Activated T-cell treated with anti-CD3 and anti-CD28 coated beads, Interleukin-2, amount 50 U/mL, for 4 hours (primary cell): ENCODE measurements at places on chromosomes 16 and 17.

- no peak for DNase-seq
These were observed 27.0 kb downstream of the RSL1D1 start for GRCh38 chr16:11824362-11824761.

DNA sequence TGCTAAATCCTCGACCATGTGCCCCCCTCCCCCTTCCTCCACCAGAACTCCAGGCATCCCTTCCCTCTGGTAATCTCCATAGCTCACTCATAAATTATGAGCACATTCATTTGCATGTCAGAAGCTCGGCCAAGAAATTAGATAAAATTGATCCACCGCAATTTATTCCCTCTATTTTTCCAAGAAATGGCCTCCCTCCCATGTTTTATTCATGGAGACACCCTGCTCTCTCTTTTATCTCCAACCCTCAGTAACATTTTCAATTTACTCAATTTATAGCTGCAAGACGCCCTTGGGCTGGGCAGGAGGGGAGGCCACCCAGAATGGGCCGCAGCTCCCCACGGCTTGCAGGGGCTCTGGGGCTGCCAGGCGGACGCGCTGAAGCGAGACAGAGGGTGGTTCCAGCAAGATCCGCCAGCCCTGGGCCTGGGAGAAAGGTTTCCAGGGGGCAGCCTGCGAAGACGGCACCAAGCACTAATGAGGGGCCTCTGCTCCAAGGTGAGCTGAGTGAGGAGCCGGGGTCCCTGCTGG is 54.7 kb upstream of the ZNF423 start:
- DNase-seq: no peak

- DNase-seq: no peak
These were observed 159.5 kb downstream of the MSI2 start for GRCh38 chr17:57415751-57416207.

GRCh38 chr17:29012535-29012934 is 6.7 kb upstream of the SEZ6 start:
- DNase-seq: no peak

GRCh38 chr16:66512272-66513110 is 37.4 kb downstream of the TK2 start:
- DNase-seq: no peak

DNA sequence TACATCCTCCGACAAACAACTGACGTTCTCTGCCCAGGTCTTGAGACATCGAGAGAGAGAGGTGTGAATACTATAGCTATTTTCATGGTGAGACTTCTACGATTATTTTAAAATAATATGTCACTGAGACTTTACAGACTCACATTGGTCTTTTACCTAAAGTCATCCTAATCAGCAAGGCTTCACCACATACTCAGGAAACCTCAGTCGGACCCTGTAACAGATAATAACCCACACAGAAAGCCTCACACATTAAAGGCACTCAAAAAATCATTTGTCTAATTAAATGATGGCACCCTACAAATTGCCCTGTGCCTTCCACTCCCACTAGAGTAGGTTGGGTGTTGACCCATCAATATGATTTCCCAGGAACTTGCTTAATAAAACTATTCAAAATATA is 19.8 kb upstream of the SLC39A11 start:
- DNase-seq: no peak

DNA sequence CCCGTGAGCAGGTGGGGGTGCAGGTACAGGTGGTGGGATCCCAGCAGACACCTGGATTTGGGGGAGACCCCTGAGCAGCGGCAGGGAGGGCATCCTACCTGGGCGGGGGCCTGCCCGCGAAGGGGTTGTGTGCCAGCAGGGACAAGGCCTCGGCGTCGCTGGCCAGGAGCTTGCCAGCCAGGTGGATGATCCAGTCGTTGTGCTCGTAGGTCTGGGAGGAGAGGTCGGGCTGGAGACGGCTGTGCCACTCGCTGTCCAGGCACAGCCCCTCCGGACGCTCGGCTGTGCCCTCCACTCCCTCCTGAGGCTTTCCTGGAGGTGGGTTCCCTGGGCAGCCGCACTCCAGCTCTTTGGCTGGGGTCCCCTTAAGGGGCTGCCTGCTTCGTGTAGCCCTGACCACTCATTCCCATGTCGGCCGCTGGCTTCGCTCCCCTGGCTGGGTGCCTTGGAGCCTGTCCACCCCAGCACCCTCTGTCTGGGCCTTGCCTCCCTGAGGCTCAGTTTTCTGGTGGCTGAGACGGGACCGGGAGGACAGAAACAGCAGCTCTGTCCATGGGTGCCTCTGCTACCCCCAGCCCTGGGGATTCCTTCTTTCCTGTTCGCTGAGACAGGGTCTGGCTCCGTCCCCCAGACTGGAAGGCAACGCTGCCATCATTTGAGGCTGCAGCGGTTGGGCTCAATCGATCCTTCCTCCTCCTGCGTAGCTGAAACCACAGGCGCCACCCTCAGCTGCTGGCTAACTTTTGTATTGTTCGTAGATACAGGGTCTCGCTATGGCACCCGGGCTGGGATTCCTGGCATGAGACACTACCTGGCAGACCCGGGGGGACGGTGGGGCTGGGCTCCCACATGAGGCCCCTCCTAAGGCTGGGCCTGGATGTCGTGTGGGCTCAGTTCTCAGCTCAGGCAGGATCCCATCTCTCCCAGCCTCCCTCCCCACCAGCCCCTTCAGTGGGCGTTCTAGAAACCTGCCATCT is 68.6 kb upstream of the GNG13 start:
- no peak for DNase-seq

DNA sequence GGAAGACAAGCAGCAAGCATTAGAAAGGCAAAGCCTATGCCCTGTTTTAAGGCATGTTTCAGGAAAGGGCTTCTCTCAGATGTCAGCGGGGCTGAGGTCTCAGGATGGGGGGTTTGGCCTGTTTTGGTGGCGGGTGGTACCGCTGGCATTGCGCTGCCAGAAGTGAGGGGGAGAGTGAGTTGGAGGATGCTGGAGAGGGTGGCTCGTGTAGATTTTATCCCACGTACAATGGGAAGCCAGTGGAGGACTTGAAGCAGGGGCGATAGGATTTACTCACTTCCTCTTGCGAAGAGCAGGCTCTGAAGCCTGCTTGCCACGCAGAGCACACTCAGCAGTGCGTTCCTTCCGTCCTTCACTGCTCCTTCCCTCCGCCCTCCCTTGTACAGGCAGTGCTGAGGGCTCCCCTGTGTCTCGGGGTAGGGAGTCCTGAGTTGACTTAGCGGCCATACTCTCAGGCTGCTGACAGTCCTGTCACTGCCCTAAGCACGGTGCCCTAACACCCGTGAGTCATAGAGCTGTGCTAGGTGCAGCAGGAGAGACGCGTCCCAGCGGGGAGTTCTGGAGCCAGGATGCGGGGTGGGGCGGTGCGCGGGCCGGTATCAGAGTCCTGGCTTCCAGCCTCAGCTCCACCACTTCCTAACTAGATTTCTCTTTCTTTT is 113.1 kb downstream of the SNX29 start:
- DNase-seq: peak; percentile 14

GRCh38 chr17:50037321-50038107 is 18.4 kb upstream of the ITGA3 start:
- no peak for DNase-seq

DNA sequence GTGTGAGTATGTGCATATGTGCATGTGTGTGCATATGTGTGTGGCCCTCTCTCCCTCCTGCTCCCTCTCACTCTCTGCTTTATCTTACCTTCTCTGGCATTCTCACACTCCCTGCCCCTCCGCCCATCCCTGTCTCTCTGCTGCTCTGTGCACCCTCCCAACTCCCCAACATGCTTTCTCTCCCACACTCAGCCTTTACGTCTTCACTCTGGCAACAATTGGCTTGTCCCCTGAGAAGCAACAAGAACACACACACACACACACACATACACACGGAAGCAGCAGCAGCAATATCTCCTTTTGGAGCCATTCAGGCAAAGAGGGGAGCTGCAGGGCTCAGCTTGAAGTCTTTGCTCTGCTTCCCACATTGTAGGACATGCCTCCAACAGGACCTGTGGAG is 27.8 kb downstream of the PITPNM3 start:
- DNase-seq: no peak

GRCh38 chr16:6016530-6017184 is 919.1 kb upstream of the EEF2KMT start:
- no peak for DNase-seq

GRCh38 chr16:86716649-86717048 is 138.3 kb downstream of the FOXL1 start:
- no peak for DNase-seq

- no peak for DNase-seq
These were observed 2.8 kb upstream of the C17orf107 start for GRCh38 chr17:4896332-4897197.

GRCh38 chr17:81064678-81065475 is 29.9 kb downstream of the BAIAP2 start:
- DNase-seq: no peak

- no peak for DNase-seq
These were observed 40.1 kb upstream of the AMZ2 start for GRCh38 chr17:68207651-68208253.

GRCh38 chr17:40531051-40531991 is 29.9 kb upstream of the TNS4 start:
- peak; percentile 74 for DNase-seq

DNA sequence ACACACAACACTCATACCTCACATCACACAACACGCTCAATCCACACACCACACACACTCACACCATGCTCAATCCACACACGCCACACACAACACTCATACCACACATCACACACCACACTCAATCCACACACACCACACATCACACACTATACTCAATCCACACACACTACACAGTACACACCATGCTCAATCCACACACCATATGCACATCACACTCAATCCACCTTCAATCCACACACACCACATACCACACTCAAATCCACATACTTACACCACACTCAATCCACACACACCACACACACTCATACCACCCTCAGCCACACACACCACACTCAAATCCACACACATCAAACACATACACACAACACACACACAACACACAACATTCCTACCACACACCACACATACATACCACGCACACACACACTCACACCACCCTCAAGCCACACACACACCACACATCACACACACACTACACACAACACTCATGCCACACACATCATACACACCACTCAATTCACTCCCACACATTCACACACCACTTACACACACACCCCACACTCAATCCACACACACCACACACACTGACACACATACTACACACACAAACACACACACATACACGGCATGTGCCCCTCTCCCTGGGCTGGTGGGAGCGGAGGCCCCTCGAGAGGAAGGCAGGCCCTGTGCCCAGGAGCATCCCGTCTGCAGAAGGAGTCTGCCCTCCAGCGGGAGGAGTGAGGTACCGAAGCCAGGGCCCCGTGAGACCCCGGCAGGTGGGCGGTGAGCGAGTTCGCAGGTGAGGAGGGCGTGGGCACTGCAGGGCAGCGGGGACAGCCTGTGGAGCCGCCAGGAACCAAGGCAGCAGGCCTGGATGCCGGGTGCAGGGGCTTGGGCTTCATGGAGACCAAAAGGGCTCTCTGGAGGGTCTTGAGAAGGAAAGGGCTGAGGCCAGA is 33.1 kb upstream of the RPTOR start:
- DNase-seq: no peak

GRCh38 chr17:14330492-14330962 is 29.6 kb downstream of the HS3ST3B1 start:
- DNase-seq: no peak

GRCh38 chr16:68310437-68310773 is 341 bp downstream of the SLC7A6OS start:
- no peak for DNase-seq

DNA sequence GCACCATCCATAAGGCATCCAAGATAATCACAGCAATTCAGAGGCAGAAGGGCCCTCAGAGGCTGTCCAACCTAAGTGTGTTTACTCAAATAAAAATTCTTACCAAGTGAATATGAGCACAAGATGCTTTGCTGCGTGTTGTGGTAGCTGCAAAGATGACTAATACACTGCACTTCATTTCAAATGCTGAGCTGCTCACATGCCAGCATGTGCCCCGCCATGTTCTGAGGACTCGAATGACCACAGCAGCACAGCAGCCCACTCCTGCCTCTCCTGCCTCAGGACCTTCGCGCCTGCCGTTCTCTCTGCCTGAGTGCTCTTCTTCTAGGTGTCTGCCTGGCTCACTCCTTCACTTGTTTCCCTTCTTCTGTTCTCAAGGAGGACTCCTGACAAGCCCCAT is 19.0 kb downstream of the PIK3R5 start:
- DNase-seq: no peak

DNA sequence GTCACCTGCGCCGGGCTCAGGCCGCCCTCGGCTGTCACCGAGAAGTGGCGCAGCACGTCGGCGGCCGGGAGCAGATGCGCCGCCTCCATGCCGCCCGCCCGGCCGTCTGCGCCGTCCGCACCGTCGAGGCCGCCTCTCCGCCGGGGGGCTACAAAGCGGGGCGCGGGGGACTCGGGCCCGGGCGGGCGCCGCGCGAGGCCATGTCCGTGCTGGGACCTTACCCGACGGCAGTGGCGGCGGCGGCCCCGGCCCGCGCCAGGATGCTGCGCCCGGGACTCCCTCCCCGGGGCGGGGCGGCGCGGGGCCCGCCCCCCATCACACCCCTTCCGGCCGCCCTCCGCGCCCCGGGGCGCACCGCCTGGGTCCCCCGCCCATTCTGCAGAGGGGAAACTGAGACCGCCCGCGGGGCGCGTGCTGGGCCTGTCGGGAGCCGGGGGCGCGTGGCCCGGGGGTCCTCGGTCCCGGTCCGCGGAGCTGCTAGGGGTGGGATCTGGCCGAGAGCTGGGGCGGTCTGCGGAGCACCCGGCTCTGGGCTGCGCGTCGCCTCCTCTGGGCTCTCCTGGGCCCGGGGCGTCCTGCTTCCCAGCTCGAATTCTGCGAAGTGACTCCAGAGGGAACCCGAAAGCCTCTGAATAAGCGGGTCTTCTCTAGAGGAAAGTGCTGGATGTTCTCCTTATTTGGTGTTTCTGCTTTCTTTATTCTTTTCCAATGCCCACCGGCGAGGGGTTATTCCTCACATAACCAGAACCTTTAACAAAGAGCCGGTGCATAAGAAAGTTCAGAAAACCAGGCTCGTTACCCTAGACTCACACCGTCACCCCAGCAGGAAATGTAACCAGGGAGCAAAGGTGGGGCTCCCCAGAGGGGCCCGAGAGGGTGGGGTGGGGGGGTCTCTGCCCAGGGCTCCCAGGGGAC is at the start of gene ATP2A3:
ATP2A3 (minus strand) TSS at position 235 of the 915 bp plus-strand sequence; CDS start at position 89, 146 bp downstream.
- peak; percentile 60 for DNase-seq

- DNase-seq: no peak
These were observed 62.3 kb downstream of the SSH2 start for GRCh38 chr17:29867643-29868181.

DNA sequence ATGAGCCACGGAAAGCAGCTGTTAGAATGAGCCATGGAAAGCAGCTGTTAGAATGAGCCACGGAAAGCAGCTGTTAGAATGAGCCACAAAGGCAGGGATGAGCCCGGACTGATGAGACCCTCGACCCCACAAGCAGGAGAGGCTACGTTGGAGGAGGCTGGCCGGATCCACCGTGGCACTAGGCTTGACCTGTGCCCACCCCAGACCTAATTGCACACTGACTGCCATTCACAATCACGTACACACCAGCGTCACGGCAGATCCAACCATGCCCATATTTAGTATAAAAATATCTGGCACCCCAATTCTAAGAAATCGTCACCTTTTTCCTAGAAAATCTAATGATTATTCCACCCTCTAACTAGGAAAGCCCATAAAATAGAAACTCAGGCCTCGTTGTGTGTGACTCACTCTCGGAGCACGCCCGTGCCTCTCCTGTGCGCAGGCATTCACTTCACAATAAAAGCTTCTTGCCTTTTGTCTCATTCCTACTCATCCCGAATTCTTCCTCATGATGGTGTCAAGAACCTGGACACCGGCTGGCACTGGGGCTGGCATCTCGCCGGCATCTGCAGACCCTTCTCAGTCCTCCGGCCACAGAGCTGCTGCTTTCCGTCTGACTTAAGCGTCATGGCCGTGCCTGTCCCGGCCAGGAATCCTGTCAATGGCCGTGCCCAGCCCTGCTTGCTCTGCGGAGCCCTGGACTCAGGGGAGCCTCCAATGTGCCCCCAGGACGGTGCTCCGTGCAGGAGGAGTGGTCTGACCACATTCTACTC is 5.5 kb upstream of the SECTM1 start:
- DNase-seq: no peak
